Activated CD8-positive, alpha-beta memory T cell treated with anti-CD3 and anti-CD28 coated beads for 1 hour (primary cell): ENCODE measurements at places on chromosomes 7 and 10.

- no peak for DNase-seq
These were observed 46.1 kb upstream of the RAB18 start for GRCh38 chr10:27457966-27458365.

- DNase-seq, result no peak
These were observed 55.3 kb downstream of the TEX36 start for GRCh38 chr10:125627646-125628045.

DNA sequence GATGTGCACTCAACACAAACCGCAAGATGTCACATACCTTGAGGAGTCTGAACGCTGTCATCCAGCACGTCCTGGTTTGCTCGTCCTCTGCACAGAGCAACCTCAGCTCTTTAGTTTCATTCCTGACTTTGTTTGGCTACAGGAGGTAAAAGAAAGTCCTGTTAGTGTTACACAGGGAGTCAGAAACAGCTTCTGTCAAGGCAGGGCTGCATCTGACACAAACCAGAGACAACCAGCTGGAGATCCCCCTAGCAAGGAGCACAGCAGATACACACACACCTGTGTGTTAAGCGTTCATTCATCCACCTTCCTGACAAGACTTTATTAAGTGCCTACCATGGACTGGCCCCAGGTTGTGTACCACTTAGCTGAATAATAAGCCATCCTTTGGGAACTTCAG lies 47.5 kb upstream of the DDC start:
- DNase-seq, result no peak

GRCh38 chr7:99562832-99563231 lies 4.4 kb downstream of the ZNF655 start:
- no peak for DNase-seq

DNA sequence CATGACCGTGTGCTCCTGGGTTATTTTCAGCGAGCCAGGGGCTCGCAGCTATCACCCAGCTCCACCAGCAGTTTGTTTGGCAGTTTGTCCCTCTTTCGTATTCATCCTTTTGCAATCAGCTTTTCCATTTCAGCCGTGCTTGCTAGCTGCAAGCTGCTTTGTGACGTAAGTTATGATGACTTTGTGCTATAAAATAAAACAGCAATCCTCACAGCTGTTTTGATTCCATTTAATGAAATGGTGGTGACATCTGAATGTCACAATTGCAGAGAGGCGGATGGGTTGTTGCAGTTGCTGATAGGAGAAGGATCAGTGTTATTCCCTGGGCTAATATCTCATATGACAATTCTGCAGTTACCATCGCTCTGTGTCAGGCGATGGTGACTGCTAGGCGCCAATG lies 251.7 kb downstream of the SNX10 start:
- DNase-seq, result no peak

DNA sequence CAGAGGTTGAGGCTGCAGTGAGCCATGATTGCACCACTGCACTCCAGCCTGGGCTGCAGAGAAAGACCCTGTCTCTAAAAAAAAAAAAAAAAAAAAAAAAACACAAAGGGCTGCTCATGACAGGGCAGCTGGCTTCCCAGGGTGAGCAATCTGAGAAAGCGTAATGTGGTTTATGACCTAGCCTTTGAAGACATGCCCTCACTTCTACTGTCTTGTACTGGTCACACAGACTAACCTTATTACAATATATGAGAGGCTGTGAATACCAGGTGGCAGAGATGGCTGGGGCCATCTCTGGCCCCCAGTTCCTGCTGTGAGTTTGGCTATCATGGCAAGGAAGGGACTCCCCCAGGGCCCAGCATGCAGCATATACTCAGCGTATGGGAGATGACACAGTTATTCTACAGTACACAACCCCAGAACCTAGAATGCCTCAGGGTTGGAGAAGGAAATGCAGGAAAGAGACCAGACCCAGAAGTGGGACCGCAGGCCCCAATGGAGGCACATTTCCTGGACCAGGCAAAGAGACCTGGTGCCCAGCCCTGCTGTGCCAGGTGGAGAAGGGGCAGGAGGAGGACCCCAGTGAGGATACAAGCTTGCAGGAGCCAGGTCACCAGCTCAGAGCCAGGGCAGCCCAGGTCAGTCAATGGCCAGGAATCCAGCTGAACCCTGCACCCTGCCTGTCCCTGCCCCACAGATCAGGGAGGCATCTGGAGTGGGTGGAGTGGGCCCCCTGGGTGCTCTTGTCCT lies 26.3 kb downstream of the NPTX2 start:
- no peak for DNase-seq

DNA sequence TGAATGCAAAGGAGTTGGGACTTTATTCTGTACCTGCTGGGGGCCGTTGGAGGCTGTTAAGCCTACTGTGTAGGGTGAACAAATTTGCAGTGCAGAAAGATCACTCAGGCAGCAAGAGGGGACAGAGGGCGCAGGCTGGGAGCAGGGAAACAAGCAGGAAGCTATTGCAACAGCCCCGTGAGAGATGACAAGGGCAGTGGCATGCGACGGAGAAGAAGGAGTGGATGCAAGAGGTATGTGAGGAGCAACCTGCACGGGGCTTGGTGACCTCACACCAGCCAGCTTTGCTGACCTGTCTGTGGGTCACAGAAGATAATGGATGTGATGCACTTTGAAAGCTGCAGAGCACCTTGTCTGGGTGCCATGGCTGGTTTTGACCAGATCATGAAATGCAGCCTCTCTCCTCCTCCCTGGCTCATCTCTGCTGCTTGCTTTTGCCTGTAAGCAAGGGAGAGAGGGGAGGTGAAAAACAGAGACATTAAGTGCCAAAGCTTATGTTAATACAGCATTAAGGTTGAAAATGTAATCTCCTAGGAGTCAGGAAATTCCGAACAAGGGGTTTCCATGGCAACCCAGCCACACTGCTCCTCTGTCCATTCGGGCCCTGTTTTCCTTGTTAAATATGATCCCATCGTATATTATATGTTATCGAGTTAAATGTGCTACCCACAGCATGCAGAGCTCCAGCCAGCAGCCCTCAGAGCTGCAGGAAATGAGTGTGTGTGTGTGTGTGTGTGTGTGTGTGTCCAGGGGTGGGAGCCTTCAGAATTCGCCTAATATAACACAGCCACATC lies 314.3 kb upstream of the ZMIZ1 start:
- no peak for DNase-seq

DNA sequence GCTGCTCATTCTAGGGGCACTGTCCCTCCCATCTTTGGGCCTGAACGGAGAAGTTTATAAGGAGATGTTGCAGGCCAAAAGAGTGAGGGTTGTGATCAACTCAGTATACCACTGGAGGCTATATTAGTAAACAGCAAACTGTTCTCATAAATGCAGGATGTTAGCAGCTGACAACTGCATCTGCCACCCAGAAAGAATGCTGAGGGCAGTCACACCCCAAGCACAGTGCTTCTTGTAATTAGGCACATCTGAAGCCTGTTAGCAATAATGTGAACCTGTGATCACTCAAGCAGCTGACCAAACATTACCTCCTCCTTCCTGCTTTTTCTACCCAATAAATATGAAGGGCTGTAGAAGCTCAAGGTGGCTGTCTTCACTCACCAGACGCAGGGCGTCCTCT lies 38.4 kb upstream of the ZNF138 start:
- DNase-seq, result no peak

DNA sequence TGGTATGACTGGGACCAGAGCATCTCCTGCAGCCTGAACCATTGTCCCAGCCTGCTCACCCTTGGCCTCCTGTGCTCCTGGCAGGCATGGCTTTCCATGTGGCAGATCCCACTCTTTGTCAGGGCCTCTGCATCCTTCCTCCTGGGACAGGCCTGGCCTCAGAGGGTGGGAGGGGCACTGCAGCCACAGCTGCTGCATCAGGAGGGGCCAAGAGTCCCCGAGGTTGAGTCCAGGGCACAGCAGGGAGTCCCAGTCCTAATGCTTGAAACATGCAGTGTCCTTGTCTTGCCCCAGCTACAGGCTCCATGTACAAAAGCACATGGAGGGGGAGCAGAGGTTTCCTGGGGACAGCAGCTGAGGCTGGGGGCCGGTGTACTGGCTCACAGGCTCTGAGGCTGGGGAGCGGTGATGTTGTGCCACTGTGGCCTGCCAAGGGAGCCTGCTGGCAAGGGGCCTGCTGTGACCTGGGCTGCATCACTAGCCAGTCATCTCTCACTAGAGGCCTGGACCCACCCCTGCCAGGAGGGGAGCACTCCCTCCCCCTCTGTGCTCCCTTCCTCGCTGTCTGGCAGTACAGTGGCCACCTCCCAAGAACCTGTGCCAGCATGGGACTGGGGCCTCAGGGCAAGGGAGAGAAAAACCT lies 144.8 kb downstream of the ZNF248 start:
- DNase-seq, result no peak

- no peak for DNase-seq
These were observed 26.1 kb upstream of the DNAJC1 start for GRCh38 chr10:22029445-22030236.

- no peak for DNase-seq
These were observed 336.4 kb downstream of the RNLS start for GRCh38 chr10:88246675-88247074.

GRCh38 chr10:14945108-14945507 lies 8.8 kb downstream of the DCLRE1C start:
- no peak for DNase-seq

DNA sequence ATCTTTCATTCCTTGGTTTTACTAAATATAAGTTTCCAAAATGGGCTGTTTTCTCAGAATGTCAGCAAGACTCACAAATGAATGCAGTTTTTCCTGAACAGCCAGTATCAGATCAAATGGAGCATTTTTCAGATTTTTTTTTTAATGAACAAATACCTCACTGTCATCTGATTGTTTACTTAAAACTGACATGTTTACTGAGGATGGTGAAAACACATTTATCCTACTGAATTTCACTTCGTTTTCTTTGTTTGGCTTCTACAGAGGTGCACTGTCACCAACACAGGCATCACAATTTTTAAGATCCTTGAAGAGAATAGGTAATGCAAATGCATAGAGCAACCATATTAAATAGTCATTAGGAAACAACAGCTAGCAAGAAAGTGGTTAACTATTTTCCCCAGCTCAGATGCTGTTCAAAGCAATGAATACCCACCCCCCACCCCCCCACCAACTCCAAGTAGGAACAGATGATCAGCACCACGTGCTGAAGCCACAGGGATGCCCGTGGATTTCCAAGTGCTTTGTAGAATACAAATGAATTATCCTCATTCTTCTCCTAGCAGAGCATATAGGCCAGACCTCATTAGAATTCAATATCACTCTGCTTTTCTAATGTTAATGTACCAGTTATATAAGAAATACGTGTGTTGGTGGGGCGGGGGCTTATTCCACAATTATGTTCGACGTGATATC lies 205.9 kb downstream of the SKAP2 start:
- DNase-seq, result no peak

DNA sequence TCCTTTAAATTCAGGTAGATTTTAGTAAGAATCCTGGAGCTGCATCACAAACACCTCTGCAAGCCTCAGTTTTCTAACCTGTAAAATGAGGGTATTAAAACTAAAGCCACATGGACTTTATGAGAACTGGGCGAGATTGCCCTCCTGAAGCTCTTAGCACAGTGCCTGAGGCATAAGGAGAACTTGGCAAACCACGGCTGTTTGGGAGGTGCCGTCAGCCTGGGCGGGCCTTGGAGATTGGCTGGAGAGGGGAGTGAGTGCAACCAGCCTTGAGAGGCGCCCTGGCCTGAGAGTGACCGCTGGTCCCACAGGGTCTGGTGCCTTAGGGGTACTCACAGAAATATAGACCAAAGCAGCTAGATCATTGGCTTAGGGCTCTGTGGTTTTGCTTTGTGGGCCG lies 5.4 kb upstream of the TNS3 start:
- no peak for DNase-seq

- no peak for DNase-seq
These were observed 562 bp downstream of the TMEM243 start for GRCh38 chr7:87218796-87219544.

GRCh38 chr10:110263164-110263563 lies 41.6 kb downstream of the SMNDC1 start:
- no peak for DNase-seq

- no peak for DNase-seq
These were observed 10.7 kb upstream of the DPYSL4 start for GRCh38 chr10:132175907-132176581.

- DNase-seq, result no peak
These were observed 200.8 kb downstream of the ELMO1 start for GRCh38 chr7:37247861-37248260.

- DNase-seq, result no peak
These were observed 392.0 kb downstream of the NRG3 start for GRCh38 chr10:82267014-82267413.

- DNase-seq, result no peak
These were observed 75.7 kb upstream of the CCDC71L start for GRCh38 chr7:106736508-106737201.

GRCh38 chr7:69605070-69605469 lies 6.8 kb downstream of the AUTS2 start:
- no peak for DNase-seq

DNA sequence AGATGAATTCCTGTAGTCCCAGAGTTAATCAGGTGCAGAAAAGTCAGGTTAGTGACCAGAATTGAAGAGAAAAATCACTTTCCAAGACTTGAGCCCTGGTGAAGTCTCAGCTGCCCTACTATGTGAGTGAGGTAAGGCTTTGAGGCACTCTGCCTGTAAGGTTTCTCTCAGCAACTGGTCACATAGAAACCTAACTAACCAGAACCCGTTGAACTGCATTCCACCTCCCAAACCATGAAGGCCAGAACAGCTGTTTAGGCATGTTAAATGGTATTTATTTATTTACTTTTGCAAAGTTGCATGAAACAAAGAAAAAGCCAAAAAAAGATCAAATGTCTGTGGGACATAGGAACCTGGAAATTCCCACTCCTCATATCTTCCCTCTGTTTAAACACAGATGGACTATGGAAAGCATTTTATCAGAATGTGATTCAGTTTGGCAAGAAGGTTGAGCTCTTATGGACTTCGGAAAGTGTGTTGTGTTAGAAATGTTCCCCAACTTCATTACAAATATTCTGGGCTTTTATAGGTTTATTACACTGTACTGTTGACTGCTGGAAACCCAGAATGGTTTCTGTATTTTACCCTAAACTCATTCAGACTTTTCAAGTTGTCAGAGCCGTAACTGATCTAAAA lies 12.8 kb upstream of the GPR85 start:
- DNase-seq, result no peak

DNA sequence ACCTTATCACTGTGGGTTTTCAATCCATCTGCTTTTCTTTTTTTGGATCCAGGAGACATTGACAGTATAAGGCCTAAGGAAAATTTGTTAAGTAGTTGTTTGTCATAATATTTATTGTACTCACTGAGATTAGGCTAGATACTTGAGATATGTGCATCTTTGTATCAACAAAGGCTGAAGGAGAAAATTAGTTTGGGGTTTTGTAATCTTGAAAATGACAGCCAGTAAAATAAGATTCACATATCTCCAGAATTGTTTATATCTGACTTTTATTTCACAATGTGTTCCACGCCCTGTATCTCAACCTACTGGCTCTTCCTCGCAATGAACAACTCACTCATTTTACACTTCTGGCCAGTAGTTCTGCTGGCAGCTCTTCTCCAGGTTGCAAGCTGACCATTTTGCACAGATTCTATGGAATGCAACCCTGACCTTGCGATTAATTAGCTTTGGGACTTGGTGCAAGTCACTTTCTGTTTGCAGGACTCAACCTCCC lies 132.7 kb downstream of the GATA3 start:
- no peak for DNase-seq

- DNase-seq, result no peak
These were observed 159.3 kb downstream of the ELMO1 start for GRCh38 chr7:37289367-37289766.

GRCh38 chr10:97378933-97379921 lies 21.9 kb downstream of the RRP12 start:
- no peak for DNase-seq

GRCh38 chr7:157310676-157311185 lies 26.1 kb upstream of the DNAJB6 start:
- no peak for DNase-seq
